ENCODE measurements at places on chromosomes 7 and 10.
A peak's percentile ranks its signal among the peaks of the same experiment; 100 is the strongest.

DNA sequence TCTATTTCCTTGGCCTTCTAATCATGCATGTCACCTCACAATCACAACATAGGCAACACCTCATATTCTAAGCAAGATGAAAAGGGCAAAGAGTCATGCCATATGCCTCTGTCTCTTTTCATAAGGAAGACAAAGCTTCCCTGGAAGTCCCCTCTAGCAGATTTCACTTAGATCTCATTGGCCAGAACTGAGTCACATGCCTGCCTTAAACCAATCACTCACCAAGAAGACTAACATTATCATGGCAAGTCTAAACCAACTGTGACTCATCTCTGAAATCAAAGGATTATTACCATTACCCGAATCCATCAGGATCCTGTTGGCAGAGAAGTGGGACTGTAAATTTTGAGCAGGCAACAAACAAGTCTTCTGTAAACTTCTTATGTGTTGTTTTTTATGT, 27.8 kb downstream of the CAV1 start:
- DNase-seq: no peak

- no peak for DNase-seq
These were observed 617.5 kb downstream of the SDK1 start for GRCh38 chr7:3918576-3918975.

- no peak for DNase-seq
These were observed 33.3 kb downstream of the CRHR2 start for GRCh38 chr7:30648744-30649540.

- DNase-seq: no peak
These were observed 89.5 kb downstream of the THSD7A start for GRCh38 chr7:11742496-11742895.

- no peak for DNase-seq
These were observed 7.1 kb upstream of the C10orf105 start for GRCh38 chr10:71726580-71727104.

DNA sequence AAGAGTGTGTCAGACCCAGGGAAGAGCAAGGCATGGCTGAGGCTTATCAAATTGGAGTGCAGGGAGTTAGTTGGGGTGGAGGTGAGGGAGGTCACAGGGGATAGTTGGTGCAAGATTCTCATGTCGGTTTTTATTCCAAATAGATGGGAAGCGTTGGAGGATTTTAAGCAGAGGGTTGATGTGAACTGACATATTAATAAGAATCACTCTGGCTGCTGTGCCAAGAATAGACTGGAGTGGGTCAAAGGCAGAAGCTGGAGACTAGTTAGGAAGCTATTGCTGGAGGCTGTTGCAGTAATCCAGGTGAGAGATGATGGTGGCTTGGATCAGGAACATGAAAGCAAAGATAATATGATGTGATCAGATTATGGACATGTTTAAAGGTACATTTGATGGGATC, 36.5 kb downstream of the LRRC18 start:
- DNase-seq: no peak

DNA sequence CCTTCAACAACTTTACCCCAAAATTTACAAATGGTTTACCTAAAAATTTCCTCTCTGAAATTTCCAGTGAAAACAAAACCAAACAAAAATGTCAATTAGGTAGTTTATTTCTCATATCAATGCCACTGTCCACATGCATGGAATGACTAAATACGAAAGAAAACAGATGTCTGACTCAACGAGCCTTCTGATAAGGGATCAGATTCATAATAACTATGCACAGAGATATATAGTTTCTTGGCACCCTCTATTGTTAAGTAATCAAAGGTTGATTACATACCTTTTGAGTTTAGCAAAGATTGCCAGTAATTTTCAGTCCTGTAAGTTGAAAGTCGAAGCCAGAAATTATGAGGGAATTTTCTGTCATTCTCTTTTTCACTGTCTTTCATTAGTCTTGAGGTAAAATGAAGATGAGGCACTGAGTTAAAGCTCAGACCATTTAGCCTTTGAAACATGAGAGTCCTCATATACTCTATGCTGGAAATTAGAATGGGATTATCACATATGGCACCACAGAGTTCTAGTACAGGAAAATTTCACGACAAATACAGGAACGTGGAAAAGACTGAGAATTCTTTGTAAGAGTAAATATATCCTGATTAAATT, 519.1 kb upstream of the ANKRD30A start:
- DNase-seq: no peak

DNA sequence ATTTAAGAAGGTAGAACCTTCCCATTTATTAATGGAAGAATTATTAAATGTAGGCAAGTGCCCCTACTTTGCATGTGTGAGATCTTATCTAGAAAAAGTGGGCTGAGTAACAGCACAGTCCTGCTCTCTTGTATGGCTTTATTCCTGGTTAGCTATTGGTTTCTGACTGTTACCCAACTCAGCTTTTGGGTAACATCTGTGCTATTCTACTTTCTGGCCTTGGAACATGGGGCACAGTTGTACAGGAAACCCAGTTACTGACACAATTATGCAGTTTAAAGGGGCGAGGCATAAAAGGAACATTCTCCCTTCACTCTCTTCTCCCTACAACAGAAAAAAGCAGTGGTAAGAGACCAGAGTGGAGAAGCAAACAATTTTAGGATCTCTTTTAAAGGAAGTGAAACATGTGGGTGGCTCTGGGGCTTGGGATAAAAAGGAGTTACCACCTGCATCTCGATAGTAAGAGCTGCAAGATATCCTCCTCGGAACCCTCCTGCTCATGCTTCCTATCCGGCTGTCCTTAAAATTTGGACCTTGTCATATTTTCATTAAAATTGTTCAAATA, 16.0 kb downstream of the NUDT5 start:
- no peak for DNase-seq

- DNase-seq: no peak
These were observed 108.3 kb upstream of the HDAC9 start for GRCh38 chr7:18387191-18387735.

- no peak for DNase-seq
These were observed 346.5 kb upstream of the GALNT17 start for GRCh38 chr7:70785427-70785826.

- DNase-seq: no peak
These were observed 49.2 kb upstream of the CPN1 start for GRCh38 chr10:100130831-100131230.

DNA sequence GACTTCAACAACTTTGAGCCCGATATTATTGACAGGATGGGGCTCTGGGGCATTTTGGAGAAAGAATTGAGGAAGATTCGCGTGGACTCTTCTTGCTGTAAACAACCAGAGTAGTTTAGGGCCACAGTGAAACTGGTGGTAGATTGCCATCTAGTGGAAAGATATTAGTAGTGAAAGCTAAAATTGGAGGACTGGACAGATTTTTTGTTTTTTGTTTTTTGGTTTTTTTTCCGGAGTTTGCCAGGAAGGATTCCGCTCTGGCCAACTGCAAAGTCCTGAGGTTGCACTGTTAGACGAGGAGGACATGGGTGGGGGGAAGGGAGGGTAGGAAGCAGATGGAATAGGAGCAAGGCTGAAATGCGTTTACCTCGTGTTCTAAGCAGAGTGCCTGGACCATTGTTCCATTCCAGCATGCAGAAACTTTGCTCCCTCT, 11.7 kb downstream of the NOBOX start:
- peak; percentile 62 for DNase-seq

DNA sequence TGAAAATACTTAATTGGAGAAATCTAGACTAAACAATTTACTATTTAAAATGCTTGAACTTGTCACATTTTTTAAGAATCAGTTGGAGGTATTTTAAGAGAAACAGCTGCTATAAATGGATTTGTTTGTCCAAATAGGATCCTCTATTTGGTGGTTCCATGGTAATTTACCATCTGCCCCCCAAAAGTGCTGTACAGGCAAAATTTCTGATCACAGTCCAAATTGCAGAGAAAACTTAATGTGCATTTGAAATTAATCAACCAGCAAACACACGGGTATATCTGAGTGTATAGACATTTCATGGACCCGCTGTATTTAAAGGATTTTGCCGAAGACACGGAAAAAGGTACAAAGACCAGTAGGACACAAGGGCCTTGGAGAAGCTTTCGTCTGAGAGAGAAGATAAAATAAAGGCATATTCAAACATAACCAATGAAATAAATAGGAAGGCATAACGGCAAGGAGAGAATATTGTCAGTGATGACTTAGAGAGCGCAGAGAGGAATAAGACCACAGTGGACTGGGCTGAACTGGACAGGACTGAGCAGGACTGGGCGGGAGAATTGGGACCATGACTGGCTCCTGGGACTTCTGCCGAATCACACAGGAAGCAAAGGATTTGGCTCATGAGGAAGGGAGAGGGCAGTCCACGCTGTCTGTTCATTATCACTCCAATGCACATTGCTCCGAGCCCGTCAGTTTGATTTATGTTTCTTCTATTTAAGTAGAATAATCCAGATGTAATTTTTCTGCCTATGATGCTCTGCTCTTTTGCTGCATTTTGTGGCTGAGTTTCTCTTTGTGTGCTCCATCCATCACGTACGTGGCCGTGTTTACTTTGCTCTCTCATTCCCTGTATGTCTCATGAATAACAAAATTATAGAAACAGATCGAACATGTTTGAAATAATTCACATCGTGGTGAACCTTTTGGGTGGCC, 112.8 kb downstream of the PRLHR start:
- no peak for DNase-seq

DNA sequence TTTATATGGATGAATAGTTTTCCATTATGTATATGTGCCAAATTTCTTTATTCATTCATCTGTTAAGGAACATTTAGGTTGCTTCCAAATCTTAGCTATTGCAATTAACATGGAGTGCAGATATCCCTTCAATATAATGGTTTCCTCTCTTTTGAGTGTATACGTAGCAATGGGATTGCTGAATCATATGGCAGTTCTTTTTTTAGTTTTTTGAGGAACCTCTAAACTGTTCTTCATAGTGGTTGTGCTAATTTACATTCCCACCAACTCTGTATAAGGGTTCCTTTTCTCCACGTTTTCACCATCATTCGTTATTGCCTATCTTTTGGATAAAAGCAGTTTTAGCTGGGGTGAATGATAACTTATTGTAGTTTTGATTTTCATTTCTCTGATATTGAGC, 46.5 kb downstream of the FAS start:
- no peak for DNase-seq

DNA sequence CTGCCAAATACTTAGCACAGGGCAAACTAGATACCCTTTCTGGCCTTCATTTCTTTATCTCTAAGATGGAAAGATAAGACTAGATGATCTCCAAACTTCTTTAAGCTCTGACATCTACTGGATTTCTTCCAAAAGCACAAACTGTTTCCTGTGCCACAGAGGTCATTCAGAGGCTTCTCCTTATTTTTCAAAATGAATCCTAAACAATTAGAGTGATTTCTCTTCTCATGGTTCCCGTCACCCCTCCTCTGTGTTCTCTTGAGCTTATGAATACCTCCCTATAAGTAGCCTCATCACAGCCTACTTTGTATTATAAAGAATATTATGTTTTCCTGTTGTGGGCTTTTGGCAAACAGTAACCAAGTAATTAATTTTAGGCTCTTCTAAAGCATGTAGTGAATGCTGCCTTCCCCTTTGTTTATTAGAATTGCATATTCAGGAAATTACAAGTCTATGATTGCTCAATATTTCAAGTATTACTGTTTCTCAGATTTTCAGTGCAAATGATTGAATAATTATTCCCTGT, 179.5 kb downstream of the REEP3 start:
- no peak for DNase-seq

GRCh38 chr7:132906193-132906835, 175.6 kb downstream of the CHCHD3 start:
- DNase-seq: no peak

- no peak for DNase-seq
These were observed 2.8 kb downstream of the FAM180A start for GRCh38 chr7:135745703-135746312.

GRCh38 chr7:134685250-134685649, 38.6 kb downstream of the BPGM start:
- DNase-seq: no peak

DNA sequence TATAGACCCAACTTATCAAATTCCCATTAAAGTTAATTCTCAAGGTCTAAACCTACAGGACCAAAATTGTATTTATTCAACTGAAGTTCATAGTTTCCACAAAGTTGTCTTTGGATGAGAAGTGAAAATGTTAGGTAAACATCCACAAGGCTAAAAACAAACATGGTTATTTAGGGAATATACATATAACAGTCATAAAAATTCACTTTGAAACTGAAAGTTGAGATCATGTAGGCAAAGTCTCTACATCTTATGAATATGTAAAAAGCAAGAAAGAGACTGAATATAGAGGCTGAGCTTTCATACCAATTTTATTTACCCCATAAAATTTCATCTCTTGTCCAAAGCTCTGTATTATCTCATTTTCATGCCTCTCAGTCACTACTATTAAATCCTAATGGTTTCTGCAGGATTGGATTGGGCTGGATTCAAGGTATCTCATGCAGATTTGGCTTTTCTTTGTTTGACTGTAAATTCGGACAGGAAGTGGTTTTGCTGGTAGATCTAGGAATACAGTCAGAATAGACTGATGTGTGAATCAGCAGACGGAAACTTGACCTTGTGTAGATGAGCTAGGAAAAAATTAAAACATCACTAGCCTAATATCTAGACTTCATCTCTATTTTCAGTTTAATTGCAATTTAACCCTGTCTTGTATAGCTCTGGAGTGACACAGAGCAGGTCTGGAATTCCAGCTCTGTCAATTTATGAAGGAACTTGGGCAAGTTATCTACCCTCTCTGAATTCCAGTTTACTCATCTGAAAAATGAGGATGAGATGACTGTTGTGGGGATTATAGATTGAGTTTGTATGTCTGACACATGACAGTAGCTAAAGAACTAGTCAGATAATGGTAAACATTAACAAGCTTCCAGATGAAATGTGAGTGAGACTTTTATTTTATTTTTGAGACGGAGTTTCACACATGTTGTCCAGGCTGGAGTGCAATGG, 27.3 kb upstream of the SKAP2 start:
- no peak for DNase-seq

DNA sequence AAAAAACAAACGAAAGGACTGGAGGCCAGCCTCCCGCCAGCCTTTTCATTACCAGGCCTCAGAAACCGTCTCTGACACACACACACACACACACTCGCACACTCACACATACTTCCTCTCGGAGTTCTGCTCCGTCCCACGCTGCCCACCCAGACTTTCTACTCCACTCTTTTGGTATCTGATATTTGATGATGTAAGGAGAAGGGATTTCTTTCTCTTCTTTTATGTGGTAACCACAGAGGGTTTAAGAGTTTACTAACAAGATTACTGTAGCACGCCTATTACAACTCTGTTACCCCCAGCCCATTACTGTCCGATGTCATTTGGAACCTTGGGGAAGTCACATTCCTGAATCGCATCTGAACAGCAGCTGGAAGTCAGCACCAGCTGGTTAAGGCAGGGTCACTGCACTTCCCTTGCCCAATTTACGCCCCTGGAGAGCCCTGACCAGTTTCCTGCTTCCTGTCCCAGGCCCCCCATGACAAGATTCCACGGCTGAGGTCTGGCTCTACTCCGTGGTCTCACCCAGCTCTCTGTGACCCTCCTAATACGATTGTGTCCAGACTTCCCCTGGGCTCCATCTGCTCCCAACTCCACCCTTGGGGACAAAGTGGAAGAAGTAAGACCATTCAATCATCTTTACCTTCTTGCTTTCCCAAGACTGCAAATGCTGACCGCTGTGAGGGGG, 1.1 kb downstream of the DENND2A start:
- DNase-seq: peak; percentile 62

Measured in mesendoderm (in vitro differentiated cells).